Activated T-helper 2 cell treated with anti-CD3 and anti-CD28 coated beads, Interferon-gamma antibody, Interleukin-2, Interleukin-4, amounts not matched to agents 10 μg/mL and 5 μg/mL and 100 μg/mL, durations not matched to agents 14 hours and 24 hours and 36 hours (primary cell): ENCODE measurements at places on chromosomes 1 and 21.

DNA sequence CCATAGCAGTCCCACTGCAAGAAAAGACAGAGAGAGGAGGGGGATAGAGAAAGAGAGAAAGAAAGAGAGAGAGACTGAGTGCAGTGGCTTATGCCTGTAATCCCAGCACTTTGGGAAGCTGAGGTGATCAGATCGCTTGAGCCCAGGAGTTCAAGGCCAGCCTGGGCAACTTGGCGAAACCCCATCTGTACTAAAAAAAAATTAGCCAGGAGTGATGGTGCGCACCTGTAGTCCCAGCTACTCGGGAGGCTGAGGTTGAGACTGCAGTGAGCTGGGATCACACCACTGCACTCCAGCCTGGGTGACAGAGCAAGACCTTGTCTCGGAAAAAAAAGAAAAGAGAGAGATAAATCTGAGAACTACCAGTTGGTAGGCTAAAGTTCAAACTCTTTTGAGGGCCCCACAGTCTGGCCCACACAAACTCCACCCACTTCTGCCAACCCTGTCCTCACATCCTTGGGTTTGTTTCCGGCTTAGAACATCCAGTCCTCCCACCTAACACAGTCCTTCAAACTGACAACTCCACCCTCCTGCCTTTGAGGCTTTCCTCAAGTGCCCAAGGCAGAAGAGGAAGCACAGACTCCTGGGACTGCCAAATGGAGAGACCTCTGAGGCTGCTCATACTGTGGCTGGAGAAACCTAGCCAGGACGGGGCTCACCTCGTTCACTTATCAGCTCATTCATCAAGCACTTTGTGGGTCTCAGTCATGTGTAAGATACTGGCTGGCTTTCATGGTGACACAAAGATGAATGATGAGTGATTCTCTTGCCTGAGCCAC, 20.1 kb downstream of the TFAP2E start:
- H3K27me3 ChIP-seq, result no peaks in the 10 kb centered on the region
- peaks cover 12% of the 10 kb centered on the region for H3K36me3 ChIP-seq
- no peak for DNase-seq
- peak overlapping the region; percentile 62 for H3K27ac ChIP-seq
- H3K4me3 ChIP-seq, result no peak overlapping the region

DNA sequence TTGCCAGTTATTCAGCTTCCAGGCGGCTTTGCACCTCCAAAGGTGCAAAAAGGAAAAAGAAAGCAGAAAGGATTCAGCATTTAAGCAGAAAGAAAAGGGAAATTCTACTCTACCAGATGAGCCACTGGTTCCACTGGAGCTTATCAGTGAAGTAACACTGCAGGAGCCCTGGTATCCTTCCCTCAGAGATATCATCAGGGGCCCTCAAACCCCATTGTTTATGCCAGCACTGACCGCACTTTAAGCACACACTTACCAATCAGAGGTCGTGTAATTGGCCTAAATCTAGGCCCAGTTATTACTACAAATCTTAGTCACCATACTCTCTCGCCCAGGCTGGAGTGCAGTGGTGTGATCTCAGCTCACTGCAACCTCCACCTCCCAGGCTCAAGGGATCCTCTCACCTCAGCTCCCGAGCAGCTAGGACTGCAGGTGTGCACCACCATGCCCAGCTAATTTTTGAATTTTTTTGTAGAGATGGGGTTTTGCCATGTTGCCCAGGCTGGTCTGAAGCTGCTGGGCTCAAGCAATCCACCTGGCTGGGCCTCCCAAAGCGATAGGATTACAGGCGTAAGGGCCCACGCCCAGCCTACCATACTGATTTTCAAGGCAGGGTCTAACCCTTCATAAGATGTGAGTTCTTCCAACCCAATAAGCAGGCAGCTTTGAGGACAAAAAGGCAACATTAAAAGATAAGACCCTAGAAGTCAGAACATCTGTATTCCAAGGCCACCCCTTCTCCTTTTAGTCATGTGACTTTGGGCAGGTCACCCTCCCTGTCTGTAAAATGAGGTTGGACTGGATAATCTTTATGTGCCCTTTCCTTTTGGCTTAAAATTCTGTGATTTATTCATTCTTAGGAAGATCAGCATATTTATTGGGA, 125.3 kb downstream of the SYT2 start:
- peaks cover 3% of the 10 kb centered on the region for H3K4me1 ChIP-seq
- H3K36me3 ChIP-seq, result no peaks in the 10 kb centered on the region
- H3K27ac ChIP-seq, result no peak overlapping the region

GRCh38 chr1:200354243-200354642, 55.6 kb downstream of the ZNF281 start:
- H3K36me3 ChIP-seq, result no peaks in the 10 kb centered on the region
- DNase-seq, result no peak
- peaks cover 7% of the 10 kb centered on the region for H3K27me3 ChIP-seq
- peaks cover 44% of the 10 kb centered on the region for H3K4me1 ChIP-seq

GRCh38 chr1:158932171-158932570, 819 bp downstream of the PYHIN1 start:
- H3K36me3 ChIP-seq, result peaks cover 34% of the 10 kb centered on the region
- no peaks in the 10 kb centered on the region for H3K27me3 ChIP-seq
- DNase-seq, result no peak
- peak overlapping the region; percentile 91 for H3K4me3 ChIP-seq
- H3K4me1 ChIP-seq, result peaks cover 35% of the 10 kb centered on the region
